ENCODE measurements at places on chromosomes 13 and 19.

DNA sequence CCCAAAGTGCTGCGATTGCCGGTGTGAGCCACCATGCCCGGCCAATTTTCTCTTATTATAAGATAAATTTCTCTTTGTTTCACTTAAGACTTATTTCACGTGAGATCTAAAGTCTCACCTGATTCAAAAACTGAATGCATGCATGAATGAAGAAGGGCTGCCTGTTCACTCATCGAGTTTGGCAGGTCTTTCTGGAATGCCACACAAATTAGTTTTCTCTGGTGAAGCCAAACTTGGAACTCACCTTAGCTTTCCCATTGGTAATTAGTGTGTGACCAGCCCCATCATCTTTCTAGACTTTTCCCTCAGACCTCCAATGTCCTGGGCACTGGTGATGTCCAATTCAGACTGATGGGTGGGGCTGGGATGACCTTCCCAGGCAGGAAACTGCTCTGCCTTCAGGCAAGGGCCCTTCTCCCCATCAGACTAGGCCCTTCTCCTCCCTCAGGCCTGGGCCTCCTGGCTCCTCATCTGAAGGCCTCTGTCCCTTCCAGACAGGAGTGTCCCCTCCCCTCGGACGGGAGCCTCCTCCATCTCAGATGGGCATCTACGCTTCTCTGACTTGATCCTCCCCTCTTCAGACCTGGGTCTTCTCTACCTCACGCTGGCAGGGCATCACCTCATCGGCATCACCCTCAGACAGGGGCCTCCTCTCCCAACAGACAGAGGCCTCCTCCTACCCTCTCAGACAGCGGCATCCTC is 14.4 kb downstream of the C3 start:
- no peak for DNase-seq

- DNase-seq, result no peak
These were observed 5.5 kb downstream of the TPGS1 start for GRCh38 chr19:512547-513365.

DNA sequence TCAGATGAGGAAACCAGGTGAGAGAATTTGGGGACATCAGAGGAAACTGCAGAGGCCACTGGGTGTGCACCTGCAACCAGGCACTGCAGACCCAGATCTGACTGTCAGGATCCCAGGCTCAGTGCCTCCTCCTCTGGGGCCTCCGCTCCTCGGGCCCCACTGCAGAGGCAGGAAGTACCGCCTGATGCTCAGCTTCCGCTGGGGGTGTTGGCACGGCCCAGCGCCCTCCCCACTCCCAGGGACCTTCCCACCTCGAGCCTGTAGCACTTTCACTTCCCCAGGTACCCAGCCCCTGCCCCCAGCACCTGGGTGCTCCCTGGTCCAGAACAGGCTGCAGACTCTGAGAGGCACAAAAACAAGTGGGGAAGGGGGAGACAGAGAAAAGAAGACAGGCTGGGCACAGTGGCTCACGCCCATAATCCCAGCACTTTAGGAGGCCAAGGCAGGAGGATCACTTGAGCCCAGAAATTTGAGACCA is 1.4 kb upstream of the CD37 start:
- peak; percentile 59 for DNase-seq

GRCh38 chr19:18523841-18524240 is 2.0 kb upstream of the ELL start:
- no peak for DNase-seq

GRCh38 chr13:50684366-50684765 is 159.1 kb downstream of the DLEU7 start:
- no peak for DNase-seq

GRCh38 chr19:46602392-46603194 is 1.5 kb downstream of the CALM3 start:
- no peak for DNase-seq

- DNase-seq, result no peak
These were observed 4.2 kb upstream of the CCNA1 start for GRCh38 chr13:36428086-36428485.

DNA sequence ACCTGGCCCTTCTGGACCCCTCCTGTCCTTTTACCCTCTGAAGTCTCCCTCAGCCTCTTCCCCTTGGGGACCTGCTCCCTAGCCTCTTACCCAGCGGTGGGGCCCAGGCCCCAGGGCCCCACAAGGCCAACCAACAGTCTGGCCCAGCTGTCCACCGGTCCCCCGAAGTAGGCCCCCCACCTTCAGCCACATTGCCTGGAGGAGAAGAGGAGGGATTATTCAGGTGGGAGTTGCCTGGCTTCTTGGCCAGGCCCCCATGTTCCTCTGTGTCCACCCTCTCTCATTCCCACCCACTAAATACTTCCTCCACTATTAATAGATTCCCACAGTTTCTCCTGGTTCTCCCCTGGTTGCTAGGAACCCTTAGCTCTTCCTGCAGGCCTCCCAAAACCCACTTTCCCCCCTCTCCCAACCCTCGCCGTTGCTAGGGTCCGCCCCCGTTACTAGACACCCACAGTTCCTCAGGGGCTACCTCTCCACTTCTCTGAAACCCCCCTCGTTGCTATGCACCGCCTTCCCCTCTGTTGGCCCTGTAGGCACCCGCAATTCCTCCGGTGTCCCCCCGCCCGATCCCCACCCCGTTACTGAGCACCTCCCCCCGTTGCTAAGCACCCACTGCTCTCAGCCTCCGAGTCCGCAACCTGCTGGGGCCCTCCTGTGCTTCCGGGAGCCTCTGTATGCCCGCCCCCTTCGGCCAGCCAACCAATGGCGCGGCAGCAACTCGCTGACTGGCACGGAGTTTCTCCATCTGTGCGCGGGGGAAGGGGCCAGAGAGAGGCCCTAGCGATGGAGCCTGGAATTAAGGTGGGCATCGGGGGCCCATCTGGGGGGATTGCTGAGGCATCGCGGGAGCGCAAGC is 2.0 kb downstream of the COQ8B start:
- peak; percentile 93 for DNase-seq

- no peak for DNase-seq
These were observed 945 bp downstream of the AMER2 start for GRCh38 chr13:25171170-25171516.

DNA sequence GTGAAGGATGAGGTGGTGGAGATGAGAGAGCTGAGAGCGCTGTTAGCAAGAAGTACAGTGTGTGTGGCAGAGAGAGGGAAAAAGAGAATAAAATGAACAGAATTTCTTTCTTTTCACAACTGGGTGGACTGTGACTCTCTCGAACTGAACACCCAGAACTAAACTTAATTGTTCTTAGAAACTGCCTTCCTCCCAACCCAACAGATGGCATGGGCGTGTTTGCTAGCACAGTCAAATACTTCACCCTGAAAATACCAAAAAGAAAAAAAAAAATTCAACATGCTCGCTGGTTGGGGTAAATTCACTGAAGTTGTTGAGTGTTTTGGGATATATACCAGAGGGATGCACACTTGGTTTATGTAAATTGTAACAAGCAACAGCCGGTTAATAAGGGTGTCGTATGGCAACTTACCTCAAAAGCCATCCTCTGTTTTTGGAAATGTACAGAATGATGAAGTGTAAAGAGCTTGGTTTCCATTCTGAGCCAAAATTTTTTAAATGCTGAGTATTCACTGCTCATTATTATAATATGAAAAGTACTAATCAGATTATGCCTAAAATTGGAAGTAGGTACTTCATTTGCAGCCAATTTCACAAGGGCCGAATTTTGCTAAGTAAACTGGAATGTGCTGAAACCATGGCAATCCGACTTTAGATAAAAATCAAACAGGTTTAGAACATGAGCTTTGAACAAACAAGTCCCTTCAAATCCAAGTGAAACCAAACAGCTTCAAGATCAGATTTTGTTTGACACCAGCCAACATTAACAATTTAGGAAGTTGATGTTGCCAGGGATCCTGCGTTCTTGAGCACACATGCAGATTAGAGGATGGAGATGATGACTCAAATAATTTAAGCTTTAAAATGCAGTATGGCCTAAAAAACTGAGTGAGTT is 115.8 kb downstream of the ZIC5 start:
- no peak for DNase-seq

DNA sequence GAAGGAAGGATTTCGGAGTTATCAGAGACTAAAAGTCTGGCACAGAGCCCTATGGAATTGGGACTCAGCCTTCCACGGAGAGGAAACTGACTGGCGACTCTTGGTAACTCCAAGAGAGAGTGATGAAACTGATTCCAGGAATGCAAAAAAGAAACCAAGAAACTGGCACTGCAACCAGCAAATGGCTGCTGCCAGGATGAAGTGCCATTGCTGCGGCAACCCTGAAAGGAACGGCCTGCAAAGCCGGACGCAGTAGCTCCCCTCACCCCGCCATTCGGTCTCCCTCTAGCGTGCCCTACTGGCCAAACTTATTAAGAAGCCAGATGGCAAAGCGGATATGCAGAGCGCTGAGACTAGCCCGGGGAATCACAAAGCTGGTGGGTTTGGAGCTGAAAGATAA is 236.0 kb downstream of the PCDH9 start:
- no peak for DNase-seq

DNA sequence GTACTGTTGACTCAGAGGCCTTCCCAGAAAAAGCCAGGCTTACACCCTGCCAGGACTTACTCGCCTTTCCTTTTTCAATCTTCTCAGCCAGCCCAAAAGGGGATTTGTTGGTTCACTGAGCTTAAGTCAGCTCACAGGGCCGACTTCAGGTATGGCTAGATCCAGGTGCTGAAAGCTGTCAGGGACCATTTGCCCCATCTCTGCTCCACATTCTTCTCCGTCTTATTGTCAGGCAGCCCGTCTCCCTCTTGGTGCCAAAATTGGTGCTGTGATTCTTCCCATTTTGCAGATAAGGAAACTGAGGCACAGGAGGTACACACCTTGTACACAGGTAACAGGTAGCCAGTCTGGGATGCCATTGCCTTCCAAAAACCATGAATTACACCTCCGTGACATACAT is 2.4 kb downstream of the C19orf38 start:
- no peak for DNase-seq

GRCh38 chr19:2022289-2022688 is 6.8 kb upstream of the BTBD2 start:
- DNase-seq, result no peak

All from CD4-positive, alpha-beta memory T cell (primary cell).